ENCODE measurements at places on chromosomes 11 and 22.
A peak's percentile ranks its signal among the peaks of the same experiment; 100 is the strongest.

GRCh38 chr11:58647866-58648265, 25.4 kb downstream of the CNTF start:
- DNase-seq, result no peak

DNA sequence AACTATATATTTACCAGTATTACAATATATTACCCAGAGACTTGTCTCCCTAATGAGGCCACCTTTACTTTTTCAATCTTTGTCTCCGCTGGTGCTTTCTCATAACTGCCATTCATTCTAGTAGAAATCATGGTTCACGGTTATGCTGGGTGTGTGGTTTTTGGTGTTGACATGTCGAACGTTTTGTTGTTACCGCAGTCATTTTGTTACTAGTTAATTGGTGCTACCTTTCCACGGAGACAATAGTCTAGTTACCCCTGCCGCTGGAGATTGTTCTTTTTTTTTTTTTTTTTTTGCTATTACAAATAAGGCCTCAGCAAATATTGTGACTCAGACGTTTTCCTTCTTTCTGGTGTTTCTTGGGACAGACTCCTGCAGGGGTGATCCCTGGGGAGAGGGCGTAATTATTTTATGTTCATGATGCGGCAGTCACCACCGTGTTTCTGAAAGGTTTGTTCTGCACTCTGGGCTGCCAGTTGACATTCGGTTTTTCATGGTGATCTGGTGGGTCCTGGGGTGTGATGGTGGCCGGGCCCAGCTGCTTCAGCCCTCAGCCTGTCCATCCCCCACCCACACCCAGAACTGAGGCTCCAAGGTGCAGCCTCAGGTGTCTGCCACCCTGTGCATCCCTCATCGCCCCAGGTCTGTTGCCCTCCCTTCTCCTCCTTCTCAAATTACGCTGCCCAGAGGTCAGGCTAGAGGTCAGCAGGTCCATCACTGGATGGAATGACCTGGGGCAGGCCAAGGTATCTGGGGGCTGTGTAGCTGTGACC, 28.6 kb downstream of the LRP5 start:
- no peak for DNase-seq

DNA sequence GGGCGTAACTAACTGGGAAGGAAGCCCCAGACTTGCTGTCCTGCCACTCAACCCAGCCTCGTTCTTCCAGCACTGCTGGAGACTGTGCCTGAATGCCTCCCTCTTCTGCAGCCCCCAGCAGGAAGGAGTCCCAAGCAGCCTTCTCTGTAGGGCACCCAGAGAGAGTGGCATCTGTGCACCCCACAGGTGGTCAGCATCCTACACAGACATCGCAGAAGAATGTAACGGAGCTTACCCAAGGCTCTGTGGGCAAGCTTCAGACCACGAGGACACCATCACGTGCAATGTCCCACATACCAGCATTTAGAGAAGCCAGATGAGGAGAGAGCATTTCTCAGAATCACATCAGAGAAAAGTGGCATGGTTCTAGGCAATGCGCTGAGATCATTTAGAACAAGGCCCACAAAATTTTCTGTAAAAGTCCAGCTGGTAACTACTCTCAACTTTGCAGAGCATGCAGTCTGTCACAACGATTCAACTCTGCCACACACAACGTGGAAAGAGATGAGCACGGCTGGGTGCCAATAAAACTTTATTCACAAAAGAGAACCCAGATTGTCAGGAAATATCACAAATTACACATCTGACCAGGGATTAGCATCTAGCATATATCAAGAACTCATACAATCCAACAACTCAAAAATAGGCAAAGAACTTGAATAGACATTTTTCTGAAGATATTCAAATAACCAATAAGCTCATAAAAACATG, 33.4 kb downstream of the SHANK2 start:
- no peak for DNase-seq

DNA sequence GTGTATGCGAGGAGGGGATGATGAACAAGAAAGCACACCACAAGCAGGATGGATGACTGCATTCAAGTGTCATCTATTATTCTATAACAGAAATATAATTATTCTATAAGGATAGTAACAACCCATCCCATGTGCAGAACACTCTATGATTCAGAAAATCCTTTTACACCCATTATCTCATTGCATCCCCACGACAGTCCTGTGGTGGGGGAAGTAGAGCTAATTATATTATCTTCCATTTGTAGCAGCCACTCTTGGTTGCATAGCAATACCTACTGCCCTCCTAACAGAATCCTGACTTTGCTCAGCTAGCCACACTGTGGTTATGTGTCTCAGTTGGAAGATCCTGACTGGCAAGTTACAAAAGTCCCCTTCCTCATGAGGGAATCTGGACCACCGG, 406.5 kb upstream of the NARS2 start:
- no peak for DNase-seq

DNA sequence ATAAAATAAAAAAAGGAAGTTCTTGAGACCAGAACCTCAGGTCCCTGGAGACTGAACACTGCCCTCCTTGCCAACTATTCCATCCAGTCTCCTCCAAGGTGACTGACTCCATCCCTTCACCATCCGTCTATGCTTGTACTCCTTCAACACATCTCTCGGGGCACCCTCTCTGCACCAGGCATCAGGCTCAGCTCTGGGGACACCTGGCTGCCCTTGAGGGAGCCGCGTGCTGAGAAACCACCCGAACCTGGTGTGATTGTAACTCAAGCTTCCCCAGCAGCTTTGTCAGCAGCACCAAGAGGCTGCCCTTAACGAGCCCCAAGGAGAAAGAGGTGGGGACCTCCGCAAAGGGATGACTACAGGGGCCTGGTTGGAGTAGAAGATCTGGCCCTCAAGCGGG, 1.7 kb downstream of the PTPN5 start:
- DNase-seq, result no peak

DNA sequence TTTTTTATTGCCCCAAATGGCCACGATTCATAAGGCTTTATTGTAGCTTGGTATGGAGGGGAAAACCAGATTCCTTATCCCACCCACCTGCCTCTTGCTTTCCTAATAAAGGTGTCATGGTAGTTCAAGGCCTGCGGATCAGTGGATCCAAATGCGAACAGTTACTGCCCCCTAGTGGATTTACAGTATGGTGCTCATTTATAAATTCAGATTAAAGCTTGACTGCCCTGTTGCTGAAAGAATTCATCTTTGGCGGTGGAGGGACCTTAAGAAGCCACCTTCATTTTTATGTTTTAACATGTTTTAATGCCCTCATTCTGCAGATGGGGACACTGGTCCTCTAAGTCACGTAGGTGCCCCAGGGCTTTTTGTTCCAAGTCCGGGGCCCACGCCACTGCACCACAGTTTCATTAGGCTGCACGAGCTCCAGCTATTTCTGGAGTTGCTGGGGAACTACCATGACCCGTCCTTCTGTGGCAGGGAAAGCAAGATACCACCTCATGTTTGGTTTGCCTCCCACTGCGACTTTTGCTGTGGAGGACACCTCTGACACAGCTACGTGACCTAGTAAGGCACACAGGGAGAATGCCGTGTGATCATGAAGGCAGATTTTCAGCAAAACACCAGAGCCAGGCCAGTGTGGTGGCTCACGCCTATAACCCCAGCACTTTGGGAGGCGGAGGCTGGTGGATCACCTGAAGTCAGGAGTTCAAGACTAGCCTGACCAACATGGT, 15.6 kb upstream of the INCENP start:
- no peak for DNase-seq

- DNase-seq, result no peak
Observed at GRCh38 chr11:20464518-20464917, 77.0 kb downstream of the PRMT3 start.

- no peak for DNase-seq
Observed at GRCh38 chr11:61800331-61801281, 7.9 kb downstream of the FEN1 start.

DNA sequence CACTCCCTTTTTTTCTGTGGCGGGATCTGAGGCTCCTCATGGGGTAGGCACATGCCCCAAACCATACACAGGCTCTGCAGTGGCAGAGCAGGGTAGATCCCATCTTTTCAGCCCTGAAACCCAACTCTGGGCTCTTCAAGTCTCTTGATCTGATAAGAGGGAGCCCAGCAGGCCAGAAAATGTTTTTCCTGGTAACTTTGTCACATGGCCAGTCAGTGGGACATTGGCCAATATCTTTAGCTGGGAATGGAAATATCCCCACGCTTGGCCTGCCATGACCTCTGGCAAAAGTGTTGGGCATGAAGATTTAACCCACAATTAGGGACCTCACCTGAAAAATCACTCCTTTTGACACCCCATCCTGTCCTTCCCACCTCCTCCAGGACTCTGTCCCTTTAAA, 8.1 kb downstream of the INPP5J start:
- DNase-seq, result no peak

- no peak for DNase-seq
Observed at GRCh38 chr11:12413141-12414052, 36.0 kb downstream of the PARVA start.

DNA sequence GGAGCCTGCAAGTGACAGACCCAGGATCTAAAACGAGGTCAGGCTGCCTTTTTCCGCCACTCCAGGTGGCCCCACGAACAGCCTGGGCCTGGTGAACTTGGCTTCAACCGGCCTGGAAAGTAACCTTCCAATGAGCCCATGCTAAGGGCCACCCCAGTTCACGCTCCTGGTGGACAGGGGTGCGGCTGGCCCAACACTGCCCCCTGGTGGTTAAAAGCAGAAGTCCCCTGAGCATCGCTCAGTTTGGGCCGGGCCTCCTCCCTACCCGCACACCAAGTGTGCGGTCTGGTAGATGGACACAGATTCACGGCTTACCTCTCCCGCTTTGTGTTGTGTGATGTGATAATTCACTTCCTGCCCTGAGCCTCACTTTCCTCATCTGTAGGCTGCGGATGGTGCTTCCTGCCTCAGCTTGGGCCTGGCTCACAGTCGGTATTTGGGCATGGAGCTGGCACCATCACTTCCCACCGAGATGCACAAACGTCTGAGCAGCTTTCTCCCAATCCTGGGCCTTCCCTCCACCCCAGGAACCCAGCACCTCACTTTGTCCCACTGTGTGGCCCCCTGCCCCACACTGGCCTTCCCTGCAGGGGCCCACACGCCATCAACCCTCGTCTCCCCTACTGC, 13.7 kb upstream of the SEC14L3 start:
- no peak for DNase-seq

DNA sequence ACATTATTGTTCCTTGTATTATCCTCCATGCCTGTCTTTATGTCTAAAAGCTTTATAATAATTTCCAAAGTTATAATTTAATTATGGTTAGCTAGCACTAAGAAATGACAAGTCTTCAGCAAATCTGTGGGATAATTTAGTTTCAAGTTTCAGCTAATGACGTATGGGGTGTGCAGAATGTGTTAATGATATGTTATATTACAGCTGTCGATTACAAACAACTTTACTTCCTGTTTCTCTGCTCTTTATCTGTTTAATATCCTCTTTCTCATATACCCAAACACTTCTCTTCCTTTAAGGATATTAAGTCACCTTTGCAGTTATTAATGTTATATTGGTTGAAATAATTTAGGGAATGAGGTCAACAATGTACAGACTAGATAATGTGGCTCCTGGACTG, 161.8 kb downstream of the CASP12 start:
- no peak for DNase-seq

GRCh38 chr11:11243209-11243589, 109.9 kb downstream of the CSNK2A3 start:
- no peak for DNase-seq

GRCh38 chr11:87325490-87325872, 287.7 kb downstream of the TMEM135 start:
- DNase-seq, result no peak

GRCh38 chr11:115215694-115216617, 288.3 kb downstream of the CADM1 start:
- DNase-seq, result no peak

GRCh38 chr11:20161230-20161918, 1.1 kb upstream of the DBX1 start:
- DNase-seq, result no peak

DNA sequence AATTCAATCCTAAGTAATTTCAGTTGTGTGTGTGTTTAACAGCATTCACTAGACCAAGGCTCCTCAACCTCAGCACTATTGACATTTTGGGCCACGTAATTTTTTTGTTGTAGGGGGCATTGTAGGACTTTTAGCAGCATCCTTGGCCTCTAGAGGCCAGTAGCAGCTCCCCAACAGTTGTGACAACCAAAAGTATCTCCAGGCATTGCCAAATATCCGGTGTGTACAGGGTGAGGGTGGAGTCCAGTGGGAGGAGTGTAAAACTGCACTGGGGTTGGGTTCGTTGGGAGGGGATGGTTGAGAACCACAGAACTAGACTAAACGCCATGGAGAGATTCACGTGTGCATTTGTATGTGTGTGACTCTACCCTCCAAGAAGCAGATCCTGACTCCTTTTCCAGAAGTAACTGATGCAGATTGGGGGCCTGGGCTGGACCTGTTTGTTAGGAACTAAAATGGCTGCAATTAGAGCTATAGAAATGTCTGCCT, 5.9 kb upstream of the PHF21A start:
- no peak for DNase-seq

- DNase-seq, result no peak
Observed at GRCh38 chr22:49735901-49736421, 91.7 kb downstream of the BRD1 start.

- DNase-seq, result no peak
Observed at GRCh38 chr11:125593114-125593820, 615 bp downstream of the STT3A start.

GRCh38 chr11:3781423-3781822, 15.9 kb downstream of the NUP98 start:
- no peak for DNase-seq

DNA sequence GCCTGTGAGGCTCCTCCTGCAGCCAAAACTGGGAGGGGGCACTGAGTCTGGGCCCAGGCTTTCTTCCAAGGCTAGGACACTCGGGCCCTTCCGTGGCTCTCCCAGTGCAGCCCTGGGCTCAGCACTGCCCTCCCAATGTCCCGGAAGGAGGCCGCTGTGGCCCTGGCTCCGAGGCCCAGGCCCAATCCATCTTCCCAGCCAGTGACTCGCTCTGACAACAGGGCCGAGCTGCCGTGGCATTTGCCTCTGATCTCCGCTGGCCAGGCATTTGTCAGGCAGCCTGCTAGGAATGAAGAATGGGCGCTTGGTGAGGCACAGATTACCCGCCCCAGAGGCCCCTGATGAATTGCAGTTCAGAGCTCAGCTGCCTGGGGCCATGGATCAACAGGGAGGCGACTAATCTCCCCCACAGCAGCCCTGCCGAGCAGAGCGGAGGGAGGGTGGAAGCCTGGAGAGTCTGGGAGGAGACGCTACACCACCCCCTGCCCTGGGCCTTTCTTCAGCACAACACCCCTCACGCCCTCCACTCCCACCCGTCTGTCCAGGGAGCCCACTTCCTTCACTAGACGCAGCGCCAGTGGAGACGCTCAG, 8.3 kb downstream of the FXYD2 start:
- DNase-seq, result no peak

DNA sequence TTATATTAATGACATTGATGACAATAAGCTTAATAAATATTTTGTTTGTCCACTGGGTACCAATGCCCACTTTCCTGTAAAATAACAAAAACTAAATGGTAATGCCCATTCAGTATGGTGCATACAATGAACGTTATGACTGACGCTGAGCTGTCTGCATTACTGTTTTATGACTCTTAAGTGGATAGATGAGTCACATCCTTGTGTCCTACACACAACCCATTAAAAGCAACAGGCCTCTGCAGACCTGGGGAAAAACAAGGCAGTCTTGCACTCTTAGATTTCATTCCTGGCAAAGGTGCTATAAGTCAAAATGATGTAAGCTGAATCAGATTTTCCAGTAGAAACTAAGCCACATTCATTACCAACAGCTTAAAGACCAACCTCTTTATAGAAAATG, 176.3 kb upstream of the TMEM45B start:
- peak; percentile 88 for DNase-seq

All from glomerular endothelial cell (primary cell).